ENCODE measurements at places on chromosomes 1 and 21.
A peak's percentile ranks its signal among the peaks of the same experiment; 100 is the strongest.

DNA sequence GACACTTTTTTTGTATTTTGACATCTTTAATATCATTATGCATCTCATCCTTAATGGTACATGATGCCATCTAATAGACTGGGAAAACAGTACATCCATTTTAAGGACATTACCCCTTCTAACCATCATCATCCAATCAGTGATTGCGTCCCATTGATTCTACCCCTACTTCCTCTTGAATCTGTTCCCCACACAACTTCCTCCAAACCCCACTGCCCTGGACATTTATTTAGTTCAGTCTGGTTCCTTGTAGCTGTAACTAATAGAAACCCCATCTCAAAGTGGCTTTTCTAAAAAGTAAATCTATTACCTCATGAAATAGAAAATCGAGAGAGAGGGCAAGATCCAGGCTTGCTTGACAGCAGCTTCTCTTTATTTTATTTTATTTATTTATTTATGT lies 2.1 kb upstream of the ITLN1 start:
- no peak for DNase-seq

DNA sequence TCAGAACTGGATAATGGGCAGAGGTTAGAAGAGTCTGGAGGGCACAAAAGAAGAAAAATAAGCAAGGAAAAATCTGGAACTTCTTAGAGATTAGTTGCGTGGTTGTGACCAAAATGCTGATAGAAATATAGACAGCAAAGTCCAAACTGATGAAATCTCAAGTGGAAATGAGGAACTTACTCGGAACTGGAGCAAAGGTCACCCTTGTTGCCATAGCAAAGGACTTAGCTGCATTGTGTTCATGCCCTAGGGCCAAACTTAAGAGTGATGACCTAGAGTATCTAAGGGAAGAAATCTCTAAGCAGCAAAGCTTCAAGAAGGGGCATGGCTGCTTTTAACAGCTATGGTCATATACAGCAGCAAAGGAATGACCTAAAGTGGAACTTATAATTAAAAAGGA lies 180.0 kb downstream of the TTLL7 start:
- DNase-seq: peak; percentile 5

DNA sequence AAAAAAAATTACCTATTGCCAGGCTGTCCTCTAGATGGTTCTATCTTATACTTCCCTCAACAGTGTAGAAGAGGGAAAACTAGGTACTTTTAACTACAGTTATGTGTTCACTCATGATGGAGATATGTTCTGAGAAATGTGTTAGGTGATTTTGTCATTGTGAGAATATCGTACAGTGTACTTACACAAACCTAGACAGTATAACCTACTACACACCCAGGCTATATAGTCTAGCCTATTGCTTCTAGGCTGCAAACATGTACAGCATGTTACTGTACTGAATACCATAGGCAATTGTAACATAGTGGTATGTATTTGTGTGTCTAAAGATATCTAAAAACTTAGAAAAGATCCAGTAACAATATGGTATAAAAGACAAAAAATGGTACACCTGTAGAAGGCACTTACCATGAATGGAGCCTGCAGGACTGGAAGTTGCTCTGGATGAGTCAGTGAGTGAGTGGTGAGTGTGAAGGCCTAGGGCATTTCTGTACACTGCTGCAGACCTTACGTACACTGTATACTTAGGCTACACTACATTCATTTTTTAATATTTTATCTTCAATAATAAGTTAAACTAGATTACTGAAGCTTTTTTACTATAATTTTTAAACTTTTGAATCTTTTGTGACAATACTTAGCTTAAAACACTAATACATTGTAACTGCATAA lies 13.2 kb downstream of the MGST3 start:
- DNase-seq: no peak

DNA sequence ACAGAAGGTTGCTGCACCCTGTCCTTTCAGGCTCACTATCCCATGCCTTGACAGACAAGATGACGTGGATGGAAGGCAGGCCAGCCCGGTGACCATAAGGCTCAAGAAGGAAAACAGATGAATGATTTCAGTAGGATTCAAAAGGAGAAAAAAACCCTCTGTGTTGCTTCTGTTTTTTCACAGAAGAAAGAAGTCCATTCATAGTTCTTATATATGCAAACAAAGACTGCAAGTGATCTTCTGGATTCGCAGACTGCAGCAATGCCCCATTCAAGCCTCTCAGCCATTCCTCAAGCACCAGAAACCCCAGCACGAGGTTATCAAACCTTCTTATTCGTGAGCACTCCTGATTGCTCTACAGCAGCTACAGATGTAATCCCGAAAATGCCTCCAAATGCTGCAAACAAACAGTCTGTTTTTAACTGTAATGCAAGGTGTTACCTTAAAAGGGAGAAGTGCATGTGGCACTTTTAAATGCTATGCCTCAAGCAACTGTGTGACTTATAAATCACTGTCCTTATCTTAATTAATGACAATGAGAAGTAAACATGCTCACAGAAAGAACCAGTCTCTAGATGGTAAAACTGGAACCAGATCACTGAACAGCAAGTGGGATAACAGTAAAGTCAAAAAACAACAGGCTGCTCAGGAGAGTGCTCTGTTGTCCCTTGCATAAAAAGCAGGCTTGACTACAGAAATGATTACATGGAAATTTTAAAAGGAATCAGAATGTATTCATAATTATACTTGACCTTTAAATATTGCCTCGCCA lies 173.9 kb downstream of the HHIPL2 start:
- peak; percentile 94 for DNase-seq

- DNase-seq: no peak
Observed at GRCh38 chr1:31736675-31737074, 27.5 kb downstream of the ADGRB2 start.

DNA sequence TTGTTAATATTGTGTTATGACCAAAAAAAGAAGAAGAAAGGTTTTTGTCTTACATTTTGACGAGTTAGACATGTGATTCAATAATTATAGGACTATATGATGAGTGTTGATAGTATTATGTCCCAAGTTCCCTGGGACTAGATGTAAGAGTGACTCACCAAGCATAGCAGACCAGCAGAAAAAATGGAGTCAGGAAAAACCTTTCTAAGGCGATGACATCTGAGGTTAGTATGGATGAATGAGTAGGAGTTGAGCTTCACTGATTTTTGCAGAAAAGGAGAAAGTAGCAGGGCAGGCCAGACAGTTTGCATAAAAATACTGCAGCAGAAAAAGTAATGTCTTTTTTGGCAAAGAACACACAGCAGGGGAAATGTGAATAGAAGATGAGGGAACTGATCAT lies 1041.3 kb upstream of the ADGRL4 start:
- no peak for DNase-seq

- DNase-seq: no peak
Observed at GRCh38 chr1:69827732-69828131, 260.0 kb downstream of the LRRC7 start.

GRCh38 chr1:11920239-11920903 lies 5.9 kb downstream of the KIAA2013 start:
- no peak for DNase-seq

DNA sequence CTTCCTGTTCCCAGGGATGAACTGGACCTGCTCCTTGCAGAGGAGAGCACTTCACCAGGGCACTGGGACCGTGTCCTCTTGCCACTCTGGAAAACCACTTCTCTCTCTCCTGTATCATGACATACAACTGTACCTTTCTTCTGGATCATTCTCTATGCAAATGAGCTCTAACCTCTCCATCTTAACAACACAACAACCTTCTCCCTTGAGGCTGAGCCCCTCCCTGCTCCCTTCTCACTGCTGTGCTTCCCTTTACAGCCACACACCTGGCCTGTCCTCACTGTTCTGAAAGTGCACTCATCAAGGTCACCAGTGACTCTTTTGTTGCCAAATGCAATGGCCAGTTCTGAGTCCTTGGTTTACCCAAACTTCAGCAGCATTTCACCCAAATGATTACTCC lies 54.5 kb upstream of the MRPS6 start:
- DNase-seq: no peak

GRCh38 chr1:201925981-201926645 lies 20.2 kb downstream of the LMOD1 start:
- DNase-seq: no peak

GRCh38 chr1:204373911-204374310 lies 14.2 kb upstream of the PLEKHA6 start:
- DNase-seq: no peak

- DNase-seq: no peak
Observed at GRCh38 chr1:3657578-3658230, 5.4 kb downstream of the TP73 start.

GRCh38 chr1:28323720-28324119 lies 5.1 kb upstream of the MED18 start:
- DNase-seq: no peak

GRCh38 chr21:17796037-17796403 lies 23.1 kb downstream of the C21orf91 start:
- DNase-seq: no peak

DNA sequence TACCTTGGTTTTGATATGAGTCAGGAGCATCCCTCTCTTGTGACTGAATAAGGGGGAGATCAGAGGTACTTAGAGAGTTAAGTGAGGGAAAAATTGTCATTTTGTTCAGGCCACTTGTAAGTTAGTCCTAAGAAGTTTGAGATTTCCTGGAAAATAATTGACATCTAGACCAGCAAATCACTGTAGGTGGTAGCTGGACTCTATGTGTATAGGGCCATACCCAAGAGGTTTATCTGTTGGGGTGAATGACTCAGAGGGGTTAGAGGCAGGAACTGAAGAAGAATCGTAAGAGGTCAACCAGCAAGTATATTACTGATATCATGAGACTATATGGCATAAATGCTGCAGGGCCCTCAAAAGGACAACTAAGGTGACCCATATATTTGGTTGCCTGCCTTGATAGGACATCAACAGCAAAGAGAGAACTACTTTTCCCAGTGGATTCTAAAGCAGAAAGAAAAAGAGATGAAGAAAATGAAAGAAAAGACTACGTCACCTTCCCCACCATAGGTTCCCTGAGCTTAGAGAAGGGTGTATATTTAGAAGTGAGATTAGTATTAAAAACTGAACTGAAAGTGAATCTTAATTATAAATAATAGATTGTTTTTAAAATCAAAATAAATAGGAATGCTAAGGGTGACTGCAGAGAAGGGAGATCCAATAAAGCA lies 8.0 kb upstream of the RNPC3 start:
- no peak for DNase-seq

DNA sequence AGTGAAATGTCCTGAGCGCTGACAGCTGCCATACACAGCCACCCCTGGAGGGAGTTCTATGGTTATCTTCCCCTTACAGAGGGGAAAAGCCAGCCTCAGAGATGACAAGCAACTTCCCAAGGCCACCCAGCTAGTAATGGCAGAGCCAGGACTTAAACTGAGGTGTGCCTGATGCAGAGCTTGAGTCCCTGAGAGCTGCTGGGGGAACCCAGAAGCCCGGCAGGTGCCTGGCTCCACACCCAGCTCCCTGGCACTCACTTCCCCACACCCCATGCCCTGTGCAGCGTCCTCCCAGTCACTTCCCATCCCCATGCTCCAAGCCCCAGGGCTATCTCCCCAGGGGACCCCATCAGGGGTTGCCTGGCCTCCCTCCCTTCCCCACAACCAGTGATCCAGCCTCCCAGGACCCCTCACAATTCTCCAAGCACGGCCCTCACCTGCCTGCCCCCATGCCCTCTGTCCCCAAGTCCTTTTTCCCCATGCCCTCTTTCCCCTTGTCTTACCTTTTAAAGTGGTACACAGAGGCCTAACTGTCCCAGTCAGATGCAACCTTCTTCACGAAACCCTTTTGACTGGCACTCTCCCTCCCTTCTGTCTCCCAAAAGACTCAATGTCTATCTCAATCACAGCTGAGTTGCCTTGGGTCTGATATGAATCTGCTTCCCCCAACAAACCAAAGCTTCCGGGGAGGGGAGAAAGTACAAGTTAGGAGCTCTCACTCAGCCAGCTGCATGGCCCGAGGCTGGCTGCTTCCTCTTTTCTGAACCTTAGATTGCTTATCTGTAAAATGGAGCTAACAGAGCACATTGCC lies 39.8 kb upstream of the LRP8 start:
- DNase-seq: no peak

DNA sequence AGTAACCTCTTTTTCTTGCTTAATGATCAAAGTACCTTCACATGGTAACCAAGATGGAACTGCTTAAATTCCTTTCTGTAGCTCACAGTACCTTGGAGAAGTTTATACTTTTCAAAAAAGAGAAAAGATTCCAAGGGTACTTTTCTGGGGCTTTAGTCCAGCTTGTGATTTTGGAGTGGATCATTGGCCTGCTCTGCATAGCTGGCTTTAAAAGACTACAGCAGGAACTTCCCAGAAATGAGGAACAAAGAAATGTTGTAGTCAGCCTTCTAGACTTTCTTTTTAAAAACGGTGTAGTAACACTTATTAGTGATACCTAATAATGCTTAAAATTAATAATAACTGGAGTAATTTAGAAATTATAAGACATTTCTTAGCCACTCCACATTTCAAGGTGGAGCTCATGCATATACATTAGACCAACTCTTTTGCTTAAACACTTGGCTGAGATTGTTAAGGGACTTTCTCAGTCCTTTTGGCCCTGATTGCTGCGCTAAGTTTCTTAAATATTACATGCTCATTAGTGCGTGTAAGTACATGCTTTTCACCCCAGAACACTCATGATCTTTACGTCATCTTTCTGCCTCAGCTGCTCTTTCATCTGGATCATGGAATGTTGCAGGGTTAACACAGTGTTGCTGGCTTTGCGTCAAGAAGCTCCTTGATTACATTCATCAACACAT lies 57.3 kb downstream of the SDCCAG8 start:
- DNase-seq: no peak

- DNase-seq: no peak
Observed at GRCh38 chr1:15075817-15076216, 77.7 kb upstream of the TMEM51 start.

GRCh38 chr1:172980456-172980855 lies 70.3 kb downstream of the TNFSF18 start:
- no peak for DNase-seq
